NCI-H1417 (cell line): ENCODE measurements at places on chromosomes 5 and 9.

DNA sequence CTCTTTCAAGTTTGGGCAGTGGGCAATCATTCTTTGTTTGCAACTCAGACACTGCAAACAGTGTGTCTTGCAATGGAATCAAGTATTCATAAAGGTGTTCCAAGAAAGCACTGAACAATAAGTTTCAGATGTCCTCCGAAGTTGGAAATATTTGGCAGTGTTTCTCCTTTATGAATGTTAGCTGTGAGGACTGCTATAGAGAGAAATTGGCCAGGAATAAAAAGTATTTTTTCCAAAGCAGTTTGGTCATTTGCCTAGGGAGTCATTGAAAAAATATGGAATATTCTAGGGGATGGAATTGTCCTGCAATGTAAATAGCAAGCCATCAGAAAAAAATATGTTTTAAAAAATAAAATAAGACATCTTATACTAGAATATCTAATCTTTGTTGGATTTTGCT is 688.6 kb upstream of the SEMA6A start:
- DNase-seq: no peak

- no peak for DNase-seq
These were observed 167.7 kb downstream of the CCDC192 start for GRCh38 chr5:127870914-127871313.

DNA sequence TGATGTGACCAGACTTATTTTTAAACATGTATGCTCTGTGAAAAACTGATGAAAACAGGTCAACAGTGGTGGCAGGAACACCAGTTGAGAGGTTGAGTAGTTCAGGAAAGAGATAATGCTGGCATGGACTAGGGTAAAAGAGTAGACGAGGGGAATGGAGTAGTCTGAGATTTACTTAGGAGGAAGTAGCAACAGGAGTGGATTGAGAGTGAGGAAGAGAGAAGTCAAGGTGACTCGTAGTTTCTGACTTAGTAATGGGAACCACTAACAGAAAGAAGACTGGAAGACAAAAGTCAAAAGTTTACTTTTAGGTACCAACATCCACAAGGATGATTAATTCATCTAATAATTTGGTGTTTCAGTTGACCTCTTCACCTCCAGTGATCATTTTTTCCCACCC is 3.6 kb downstream of the SRA1 start:
- no peak for DNase-seq

DNA sequence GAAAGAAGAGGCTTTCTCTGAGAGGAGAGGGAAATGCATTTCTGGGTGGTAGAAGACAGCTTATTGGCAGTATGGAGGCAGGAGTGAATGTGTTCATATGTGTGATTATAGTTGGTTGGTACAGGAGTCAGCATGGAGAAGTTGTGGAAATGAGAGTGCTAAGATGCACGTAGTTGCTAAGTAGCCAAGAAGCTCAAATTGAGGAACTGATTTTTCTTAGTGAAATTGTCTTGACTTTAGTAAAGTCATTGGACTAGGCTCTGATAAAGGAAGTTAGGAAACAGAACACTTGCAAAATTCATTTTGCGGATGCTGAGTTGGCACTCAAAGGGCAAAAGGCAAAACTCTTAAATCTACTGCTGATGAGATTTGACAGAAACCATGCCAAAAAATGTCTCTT is 158.9 kb upstream of the VCAN start:
- DNase-seq: no peak

DNA sequence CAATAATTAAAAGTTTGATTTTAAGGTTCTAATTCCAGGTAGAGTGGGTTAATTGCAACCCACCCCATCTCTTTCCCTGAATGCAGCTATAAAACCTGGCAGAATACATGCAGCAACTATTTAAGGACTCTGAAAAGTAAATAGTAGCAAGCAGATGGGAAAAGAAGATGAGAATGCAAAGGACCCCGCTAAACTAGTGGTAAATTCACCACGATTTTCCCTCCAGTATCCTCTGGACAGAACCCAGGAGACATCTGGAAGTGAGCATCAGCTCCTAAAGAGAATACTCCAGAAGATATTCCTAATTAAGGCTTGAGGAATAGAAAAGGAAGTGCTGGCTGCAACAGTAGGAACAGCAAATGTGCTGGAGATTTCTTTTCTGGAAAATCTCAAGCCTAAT is 170.9 kb downstream of the FRMD3 start:
- no peak for DNase-seq

- peak; percentile 26 for DNase-seq
These were observed 433.8 kb upstream of the CDH9 start for GRCh38 chr5:27472000-27472763.

DNA sequence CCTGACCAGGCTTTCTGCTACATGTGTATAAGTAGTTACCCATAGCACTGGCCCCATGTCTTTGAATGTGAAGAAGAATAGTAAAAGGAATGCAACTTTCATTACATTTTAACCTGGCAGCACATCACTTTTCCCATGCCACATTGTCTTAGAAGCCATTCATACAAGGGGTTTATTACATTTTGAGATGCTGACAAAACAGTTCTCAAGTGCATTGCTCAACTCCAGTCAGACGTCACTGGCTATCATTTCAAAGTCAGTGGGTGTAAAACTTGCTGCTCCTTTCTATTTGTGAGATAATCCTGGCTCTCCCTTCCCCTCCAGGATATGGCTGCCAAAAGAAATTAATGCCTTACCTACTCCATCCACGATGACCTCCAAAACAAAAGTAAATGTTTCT is 97.0 kb upstream of the VCAN start:
- DNase-seq: no peak

GRCh38 chr5:131252824-131253171 is 11.1 kb upstream of the CDC42SE2 start:
- DNase-seq: no peak

GRCh38 chr5:53438486-53439472 is 41.6 kb upstream of the FST start:
- DNase-seq: no peak

GRCh38 chr5:39623291-39623865 is 198.6 kb upstream of the DAB2 start:
- DNase-seq: no peak

DNA sequence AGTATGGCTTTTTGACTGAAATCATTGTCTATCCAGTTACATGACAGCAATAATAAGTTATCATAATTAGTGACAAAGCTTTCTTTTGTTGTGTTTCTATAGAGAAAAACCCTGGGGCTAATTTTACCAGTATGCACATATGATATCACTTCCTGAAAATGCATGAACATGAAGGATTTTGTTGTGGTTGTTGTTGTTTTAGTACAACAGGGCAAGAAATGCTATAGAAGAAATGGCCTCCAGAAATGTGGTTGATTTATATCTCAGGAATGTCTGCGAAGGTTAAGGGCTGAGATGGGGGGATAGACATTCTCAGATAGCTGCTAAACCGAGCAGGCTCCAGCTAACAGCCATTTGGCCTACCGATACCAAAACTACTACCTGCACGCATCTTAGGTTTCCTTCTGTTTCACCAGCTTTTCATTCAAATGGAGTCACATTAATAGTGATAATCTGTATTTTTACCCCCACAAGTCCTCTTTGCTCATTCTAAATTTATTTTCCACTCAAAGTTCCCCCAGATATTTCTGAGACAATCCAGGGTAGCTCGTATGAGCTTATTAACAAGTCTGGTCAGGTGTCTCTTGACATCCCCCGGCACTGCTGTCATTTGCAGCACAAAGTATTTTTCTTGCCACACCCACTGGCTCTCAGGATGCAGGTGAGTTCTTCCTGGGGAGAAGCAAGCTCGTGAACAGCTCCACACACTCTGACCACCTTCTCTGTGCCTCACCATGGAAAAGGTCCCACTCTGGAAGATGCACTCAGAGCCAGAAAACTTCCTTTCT is 232.4 kb upstream of the GAS1 start:
- no peak for DNase-seq

GRCh38 chr9:137205126-137206069 is at the start of the genes NDOR1 and TMEM203:
NDOR1 (plus strand) TSS chr9:137205700; CDS start chr9:137205778, 78 bp downstream.
TMEM203 (minus strand) TSS chr9:137205648; CDS start chr9:137205414, 234 bp downstream.
- DNase-seq: peak; percentile 74

DNA sequence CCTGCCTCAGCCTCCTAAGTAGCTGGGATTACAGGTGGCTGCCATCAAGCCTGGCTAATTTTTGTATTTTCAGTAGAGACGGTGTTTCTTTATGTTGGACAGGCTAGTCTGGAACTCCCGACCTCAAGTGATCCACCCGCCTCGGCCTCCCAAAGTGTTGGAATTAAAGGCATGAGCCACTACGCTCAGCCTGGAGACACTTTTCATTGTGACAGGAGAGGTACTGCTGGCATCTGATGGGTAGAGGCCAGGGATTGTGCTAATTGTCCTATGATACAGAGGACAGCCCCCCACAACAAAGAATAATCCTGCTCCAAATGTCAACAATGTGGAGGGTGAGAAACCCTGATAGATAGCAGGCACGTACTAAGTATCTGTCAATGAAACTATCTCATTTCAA is 91.3 kb upstream of the SLC25A48 start:
- DNase-seq: no peak

DNA sequence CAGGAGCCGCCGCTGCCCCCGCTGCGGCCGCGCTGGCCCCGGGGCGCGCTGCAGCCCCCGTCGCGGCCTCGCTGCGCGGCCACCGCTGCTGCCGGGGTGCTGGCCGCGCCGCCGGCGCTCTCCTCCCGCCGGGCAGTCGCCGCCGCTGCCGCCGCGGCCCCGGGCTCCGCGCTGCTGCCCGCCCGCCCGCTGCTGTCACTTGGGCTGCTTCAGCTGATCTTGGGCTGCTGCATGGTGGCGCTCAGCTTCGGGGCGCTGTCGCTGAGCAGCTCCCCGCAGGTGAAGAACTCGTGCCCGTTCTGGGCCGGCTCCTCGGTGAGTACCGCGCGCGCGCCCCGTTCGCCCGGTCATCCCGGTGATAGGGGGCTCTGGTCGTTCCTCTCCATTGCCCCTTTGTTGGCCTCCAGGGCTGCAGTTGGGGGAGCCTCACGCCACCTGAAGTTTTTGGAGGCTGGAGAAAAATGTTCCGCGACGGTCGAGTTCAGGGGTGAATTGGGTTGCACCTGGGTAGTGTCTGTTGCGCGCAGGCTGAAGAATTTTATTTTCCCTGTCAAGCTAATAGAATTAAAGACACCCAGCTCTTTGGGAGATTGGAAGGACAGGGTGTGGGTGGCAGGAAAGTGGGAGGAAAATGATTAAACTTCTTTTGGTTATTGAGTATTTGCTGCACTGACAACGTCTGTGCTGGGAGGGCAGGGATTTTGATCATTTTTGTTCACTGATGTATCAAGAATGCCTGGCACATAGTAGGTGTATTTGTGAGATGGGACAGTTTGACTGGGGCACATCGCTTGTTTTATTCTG is 596 bp downstream of the ENTREP1 start:
- DNase-seq: no peak

GRCh38 chr5:57298985-57299491 is 125.2 kb downstream of the GPBP1 start:
- peak; percentile 76 for DNase-seq

GRCh38 chr5:54357408-54358058 is 47.2 kb upstream of the ARL15 start:
- DNase-seq: no peak

DNA sequence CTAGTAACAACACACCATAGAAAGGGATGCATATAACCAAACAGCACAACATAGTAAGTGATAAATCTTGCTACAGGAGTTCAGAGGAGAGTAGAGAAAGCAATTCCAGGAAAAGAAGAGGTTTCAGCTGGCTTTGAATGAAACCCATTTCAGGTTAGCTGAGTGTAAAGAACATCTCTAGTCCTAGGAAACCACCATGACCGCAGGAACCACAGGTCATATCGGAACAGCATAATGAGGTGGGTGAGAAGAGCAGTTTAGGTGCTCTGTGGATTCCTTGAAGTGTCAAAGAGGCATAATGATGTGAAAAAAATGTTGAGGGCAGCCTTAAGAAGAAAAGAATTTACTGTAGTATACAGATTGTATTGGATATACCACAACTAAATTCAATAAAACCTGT is 507.5 kb downstream of the MTRR start:
- DNase-seq: no peak

GRCh38 chr9:34610434-34611206 is 1.3 kb downstream of the RPP25L start:
- no peak for DNase-seq

DNA sequence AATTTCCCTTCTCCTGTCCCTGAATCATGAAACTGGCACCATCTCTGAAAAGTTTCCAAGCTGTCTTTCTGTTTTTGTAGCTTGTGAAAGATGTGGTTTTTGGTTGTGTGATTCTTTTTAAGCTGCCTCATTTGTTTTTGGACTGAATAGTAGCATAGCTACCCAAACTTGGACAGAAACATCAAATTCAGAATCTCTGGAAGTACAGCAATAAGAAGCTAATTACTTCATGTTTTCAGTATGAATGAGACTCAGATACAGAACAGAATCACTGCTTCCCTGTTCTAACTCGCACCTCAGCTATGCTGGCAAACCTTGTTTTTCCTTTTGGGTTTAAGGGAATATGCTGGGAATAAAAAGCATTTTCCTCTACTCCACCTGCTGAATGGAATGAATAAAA is 101.0 kb downstream of the FGF1 start:
- DNase-seq: no peak

GRCh38 chr9:121892706-121893105 is 200.4 kb downstream of the TTLL11 start:
- no peak for DNase-seq

DNA sequence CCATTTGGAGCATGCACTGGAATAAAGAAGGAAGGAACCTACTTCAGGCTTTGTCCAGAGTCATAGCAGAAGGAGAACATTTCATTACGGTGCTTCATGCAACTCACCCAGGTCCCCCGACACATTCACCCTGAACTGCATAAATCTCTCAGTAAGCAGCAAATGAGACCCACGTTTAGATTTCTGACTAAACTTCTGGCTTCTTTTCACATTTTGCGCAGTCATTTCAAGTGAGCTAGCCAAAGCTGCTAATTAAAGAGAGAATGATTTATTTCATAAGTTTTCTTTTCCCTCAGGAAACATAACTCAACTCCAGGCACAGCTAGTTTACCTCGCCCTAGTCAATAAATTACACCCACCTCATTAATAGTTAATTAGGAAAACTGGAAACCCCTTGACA is 88.6 kb upstream of the GAS1 start:
- DNase-seq: no peak

- no peak for DNase-seq
These were observed 2.2 kb upstream of the ZNF366 start for GRCh38 chr5:72509401-72509800.

- DNase-seq: no peak
These were observed 35.5 kb downstream of the OLFML2A start for GRCh38 chr9:124812441-124812876.

DNA sequence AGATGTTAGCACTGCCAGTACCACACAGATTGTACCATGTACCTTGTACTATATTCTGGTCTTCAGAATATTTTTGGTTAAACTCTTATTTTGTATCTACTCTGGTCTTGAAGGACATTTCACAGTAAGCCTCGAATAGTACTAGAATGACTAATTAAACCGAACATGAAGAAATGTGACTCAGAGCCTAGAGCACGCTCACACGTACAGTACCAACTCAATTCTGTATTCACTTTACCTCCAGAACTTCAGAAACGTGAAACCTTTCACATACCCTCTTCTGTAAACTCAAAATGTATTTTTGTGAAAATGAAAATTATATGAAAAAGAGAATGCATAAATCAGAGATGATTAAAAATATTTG is 112.8 kb downstream of the MVB12B start:
- no peak for DNase-seq

- peak; percentile 84 for DNase-seq
These were observed 9.3 kb upstream of the ZDHHC12 start for GRCh38 chr9:128733256-128733655.
